ENCODE measurements at places on chromosomes 2 and 18. TPM values are rescaled to one million over a fixed set of nuclear protein-coding genes. Genes with fewer than 3 reads are reported as not detected.

GRCh38 chr2:185337033-185337432 is 401.6 kb upstream of the FSIP2 start:
- no peaks in the 10 kb centered on the region for H3K4me1 ChIP-seq
- no peak overlapping the region for H3K27ac ChIP-seq
- no peaks in the 10 kb centered on the region for H3K36me3 ChIP-seq
- no peaks in the 10 kb centered on the region for H3K27me3 ChIP-seq
- no peak for DNase-seq

DNA sequence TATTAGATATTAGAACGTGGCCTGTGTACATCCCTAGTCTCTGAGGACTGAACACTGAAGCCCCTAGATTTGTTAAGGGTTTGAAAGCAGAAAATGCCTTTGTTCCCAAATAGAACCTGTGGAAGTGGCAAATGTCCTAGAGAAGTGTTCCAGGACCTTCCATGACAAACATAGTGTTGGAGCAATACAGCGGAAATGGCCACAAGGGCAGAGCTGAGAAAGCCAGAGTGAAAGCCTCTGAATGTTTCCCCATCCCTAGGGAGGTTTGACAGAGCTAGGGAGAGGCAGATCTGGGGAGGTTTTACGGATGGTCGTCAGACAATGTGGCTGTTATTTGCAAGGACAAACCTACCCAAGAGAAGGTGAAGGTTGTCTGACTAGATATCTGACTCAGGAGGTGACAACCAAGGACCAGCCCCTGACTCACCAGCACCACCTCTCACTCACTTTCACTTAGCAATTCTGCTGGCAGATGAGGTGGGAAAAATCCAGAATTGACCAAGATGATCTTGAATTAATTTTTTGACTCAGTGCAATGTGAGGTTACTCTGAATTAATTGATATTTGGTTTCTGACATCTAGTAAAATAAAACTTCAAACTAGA is 24.1 kb downstream of the RBM43 start:
- no peaks in the 10 kb centered on the region for H3K36me3 ChIP-seq
- no peaks in the 10 kb centered on the region for H3K4me1 ChIP-seq
- H3K27me3 ChIP-seq, result no peaks in the 10 kb centered on the region
- DNase-seq, result no peak
- no peak overlapping the region for H3K4me3 ChIP-seq

DNA sequence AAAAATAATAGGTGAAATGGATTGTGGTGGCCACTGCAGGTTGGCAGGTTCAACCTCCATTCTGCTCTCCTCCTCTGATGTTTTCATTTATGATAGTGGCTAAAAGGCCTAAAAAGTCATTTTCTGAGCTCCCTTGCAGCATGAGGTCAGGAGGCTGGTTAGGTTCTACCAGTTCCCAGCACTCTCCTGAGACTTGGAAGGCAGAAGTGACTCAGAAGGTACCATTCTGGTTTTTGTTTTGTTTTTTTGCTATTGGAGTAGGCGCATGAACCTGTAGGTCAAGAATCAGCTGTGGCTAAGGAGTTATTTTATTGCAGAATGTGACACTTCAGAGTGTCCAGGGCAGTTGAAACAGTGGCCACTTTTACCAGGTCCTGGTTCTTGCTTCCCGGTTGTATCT is 181.9 kb downstream of the CCDC102B start:
- DNase-seq, result no peak
- H3K36me3 ChIP-seq, result no peaks in the 10 kb centered on the region
- no peaks in the 10 kb centered on the region for H3K4me1 ChIP-seq
- H3K27ac ChIP-seq, result no peak overlapping the region
- no peak overlapping the region for H3K4me3 ChIP-seq

- no peak for DNase-seq
- no peaks in the 10 kb centered on the region for H3K4me1 ChIP-seq
- H3K27ac ChIP-seq, result no peak overlapping the region
Measured at GRCh38 chr18:26470011-26470637, 78.2 kb downstream of the KCTD1 start.

GRCh38 chr18:44824884-44825283 is 144.2 kb downstream of the SETBP1 start:
- no peaks in the 10 kb centered on the region for H3K36me3 ChIP-seq
- no peak for DNase-seq
- H3K4me1 ChIP-seq, result peaks cover 12% of the 10 kb centered on the region
- no peak overlapping the region for H3K4me3 ChIP-seq
- no peaks in the 10 kb centered on the region for H3K27me3 ChIP-seq
- H3K27ac ChIP-seq, result no peak overlapping the region

- H3K27me3 ChIP-seq, result no peaks in the 10 kb centered on the region
- peaks cover 6% of the 10 kb centered on the region for H3K4me1 ChIP-seq
- no peak overlapping the region for H3K4me3 ChIP-seq
Measured at GRCh38 chr18:37574113-37574512, 8.5 kb upstream of the CELF4 start.

DNA sequence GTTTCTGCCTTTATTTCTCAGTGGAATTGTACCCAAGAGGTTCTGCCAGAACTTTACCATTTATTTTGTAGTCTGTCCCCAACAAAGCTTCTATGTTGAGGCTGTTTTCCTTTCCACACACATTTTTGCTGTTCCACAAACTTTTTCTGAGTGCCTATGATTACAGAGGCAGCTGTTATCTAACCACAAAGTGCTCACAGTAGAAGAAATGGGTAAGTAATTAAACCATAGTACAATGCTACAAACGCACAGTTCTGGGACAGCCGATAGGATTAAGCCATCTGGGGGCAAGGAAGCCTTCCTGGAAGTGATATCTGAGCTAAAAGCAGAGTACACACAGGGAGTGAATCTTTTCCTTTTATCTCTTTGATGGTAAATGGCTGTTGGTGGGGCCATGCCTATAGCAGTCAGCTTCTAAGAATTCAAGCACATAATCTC is 3.9 kb upstream of the MGAT4A start:
- no peak overlapping the region for H3K27ac ChIP-seq
- H3K27me3 ChIP-seq, result no peaks in the 10 kb centered on the region
- H3K36me3 ChIP-seq, result no peaks in the 10 kb centered on the region
- DNase-seq, result no peak

DNA sequence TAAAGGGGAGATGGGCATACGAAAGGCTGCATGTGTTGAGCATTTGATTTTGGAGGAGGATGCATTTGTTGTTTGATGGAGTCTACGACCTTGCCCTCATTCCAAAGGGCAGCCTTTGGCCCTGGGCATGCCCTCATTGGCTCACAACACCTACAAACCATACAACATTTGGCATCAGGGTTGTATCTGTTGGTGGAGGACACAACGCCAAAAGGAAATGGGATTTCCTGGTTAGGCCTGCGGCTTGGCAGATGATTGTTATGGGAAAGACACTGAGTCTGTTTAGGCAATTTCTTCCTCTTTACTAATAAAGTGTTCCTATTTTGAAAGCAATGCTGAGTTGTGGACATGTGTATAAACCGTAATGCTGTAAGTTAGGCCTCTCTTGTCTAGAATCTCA is 246.9 kb downstream of the LDLRAD4 start:
- H3K4me3 ChIP-seq, result no peak overlapping the region
- no peak for DNase-seq

- no peaks in the 10 kb centered on the region for H3K36me3 ChIP-seq
- no peaks in the 10 kb centered on the region for H3K4me1 ChIP-seq
- H3K27ac ChIP-seq, result peak overlapping the region; percentile 71
Measured at GRCh38 chr2:199851883-199852282, 891 bp upstream of the FTCDNL1 start.

DNA sequence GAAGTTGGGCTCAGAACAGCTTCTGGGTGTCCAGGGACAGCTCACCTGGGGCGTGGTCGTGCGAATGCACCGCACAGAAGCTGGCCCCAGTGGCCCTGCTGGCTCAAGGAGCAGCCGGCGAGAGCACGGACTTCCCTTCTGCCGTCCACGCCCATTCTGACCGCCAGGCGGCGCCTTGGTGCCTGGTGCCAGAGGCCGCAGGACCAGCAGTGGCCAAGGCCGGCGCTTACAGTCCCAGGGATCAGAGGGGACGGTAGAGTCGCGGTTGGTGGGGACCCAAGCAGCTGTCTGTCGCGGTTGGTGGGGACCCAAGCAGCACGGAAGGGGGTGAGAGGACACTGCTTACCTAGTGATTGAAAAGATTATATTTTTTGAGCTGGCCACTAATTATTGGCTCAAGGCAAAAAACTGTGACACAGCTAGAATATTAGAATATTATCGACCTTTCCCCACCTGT is 25.7 kb downstream of the NPPC start:
- H3K36me3 ChIP-seq, result no peaks in the 10 kb centered on the region
- H3K4me3 ChIP-seq, result no peak overlapping the region
- H3K27ac ChIP-seq, result no peak overlapping the region
- H3K27me3 ChIP-seq, result no peaks in the 10 kb centered on the region
- no peaks in the 10 kb centered on the region for H3K4me1 ChIP-seq

GRCh38 chr2:210094787-210095186 is 76.4 kb downstream of the KANSL1L start:
- DNase-seq, result no peak
- H3K4me3 ChIP-seq, result no peak overlapping the region
- H3K27ac ChIP-seq, result no peak overlapping the region
- no peaks in the 10 kb centered on the region for H3K4me1 ChIP-seq

GRCh38 chr18:62702259-62702658 is 13.1 kb upstream of the PHLPP1 start:
- no peak overlapping the region for H3K27ac ChIP-seq
- DNase-seq, result no peak
- no peaks in the 10 kb centered on the region for H3K27me3 ChIP-seq
- no peaks in the 10 kb centered on the region for H3K36me3 ChIP-seq

The MAP3K20 gene
- 30.8 TPM for total RNA-seq

The FAHD2A gene
- 48.5 TPM for total RNA-seq

The FAM110C gene
- total RNA-seq, result 16.3 TPM

The CNTNAP5 gene
- total RNA-seq, result 0.31 TPM

The LYPD6B gene
- 45.2 TPM for total RNA-seq

The GKN2 gene
- total RNA-seq, result not detected

The EFEMP1 gene
- total RNA-seq, result 8.6 TPM

The ADD2 gene
- total RNA-seq, result 5.1 TPM
